ENCODE measurements at places on chromosomes 2 and 18.
A peak's percentile ranks its signal among the peaks of the same experiment; 100 is the strongest.

GRCh38 chr2:172513935-172514586 is 41.8 kb upstream of the PDK1 start:
- no peak overlapping the region for H3K27ac ChIP-seq
- H3K27me3 ChIP-seq: no peaks in the 10 kb centered on the region
- no peak overlapping the region for H3K4me3 ChIP-seq
- H3K4me1 ChIP-seq: no peaks in the 10 kb centered on the region

DNA sequence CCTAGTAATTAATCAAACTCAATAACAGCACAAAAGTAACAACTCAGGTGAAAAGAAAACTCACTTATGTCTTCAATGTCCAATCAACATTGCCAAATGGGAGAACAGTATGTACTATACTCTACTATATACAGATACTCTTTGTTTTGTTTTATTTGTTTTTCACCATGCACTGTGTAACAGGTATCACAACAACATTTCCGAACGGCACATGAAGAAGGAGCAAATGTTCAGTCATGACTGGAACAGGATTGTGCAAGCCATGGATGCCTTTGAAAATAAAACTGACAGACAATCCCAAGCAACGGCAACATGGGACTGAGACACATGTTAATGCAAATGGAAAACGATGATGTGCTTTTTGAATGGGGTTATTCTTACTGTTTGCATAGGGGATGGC is 334.9 kb upstream of the THUMPD2 start:
- no peaks in the 10 kb centered on the region for H3K36me3 ChIP-seq
- no peak overlapping the region for H3K27ac ChIP-seq
- H3K27me3 ChIP-seq: no peaks in the 10 kb centered on the region
- DNase-seq: no peak

- H3K27me3 ChIP-seq: peaks cover 20% of the 10 kb centered on the region
- no peak for DNase-seq
- no peaks in the 10 kb centered on the region for H3K36me3 ChIP-seq
Observed at GRCh38 chr2:237257471-237257951, 156.5 kb downstream of the COL6A3 start.

DNA sequence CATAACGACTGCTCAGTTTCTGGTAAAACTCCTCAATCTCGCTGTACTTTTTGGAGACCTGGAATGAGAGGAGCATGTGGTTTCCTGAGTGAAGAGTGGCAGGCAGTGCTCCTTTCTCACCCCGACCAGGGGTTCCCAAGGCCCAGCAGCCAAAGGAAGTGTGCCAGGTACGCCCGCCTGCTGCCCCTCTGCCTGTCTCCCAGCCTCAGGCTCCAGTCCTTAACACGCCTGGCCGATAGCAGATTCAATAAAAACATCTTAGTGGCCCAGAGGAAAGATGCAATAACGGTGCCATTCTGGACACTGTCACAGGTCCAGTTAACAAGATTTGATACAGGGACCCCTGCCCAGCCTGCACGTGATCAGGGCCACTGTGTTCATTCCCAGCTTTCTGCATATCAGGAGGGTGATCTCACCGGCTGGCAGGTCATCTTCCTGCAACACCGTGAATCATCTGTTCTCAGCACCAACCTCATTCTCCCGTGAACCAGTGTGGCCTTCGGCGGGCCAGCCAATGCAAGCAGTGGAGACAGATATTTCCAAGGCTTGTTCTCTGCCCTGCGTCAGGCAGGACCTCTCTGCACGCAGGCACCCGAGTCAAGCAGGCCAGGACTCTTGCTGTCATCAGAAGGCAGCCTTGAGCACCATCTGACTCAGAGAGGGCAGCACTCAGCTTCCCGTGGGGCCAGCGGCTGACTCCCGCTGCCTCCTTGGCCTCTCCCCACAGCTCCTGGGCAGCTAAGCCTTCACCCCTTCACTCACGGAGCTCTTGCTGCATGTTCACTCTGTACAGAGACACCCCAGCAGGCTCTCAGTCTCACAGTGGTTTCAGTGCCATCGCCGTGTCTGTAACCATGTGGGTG is 9.5 kb downstream of the HS1BP3 start:
- no peak overlapping the region for H3K4me3 ChIP-seq
- no peaks in the 10 kb centered on the region for H3K27me3 ChIP-seq
- peaks cover 11% of the 10 kb centered on the region for H3K36me3 ChIP-seq
- no peak overlapping the region for H3K27ac ChIP-seq

GRCh38 chr2:191032588-191033429 is 18.8 kb upstream of the STAT1 start:
- no peaks in the 10 kb centered on the region for H3K27me3 ChIP-seq
- H3K4me3 ChIP-seq: peak overlapping the region; percentile 15
- H3K4me1 ChIP-seq: peaks cover 40% of the 10 kb centered on the region
- H3K27ac ChIP-seq: peak overlapping the region; percentile 95
- H3K36me3 ChIP-seq: peaks cover 20% of the 10 kb centered on the region

GRCh38 chr2:127428057-127428814 is 10.0 kb downstream of the PROC start:
- no peak overlapping the region for H3K27ac ChIP-seq
- H3K27me3 ChIP-seq: peaks cover 16% of the 10 kb centered on the region
- H3K36me3 ChIP-seq: no peaks in the 10 kb centered on the region
- H3K4me1 ChIP-seq: peaks cover 5% of the 10 kb centered on the region
- H3K4me3 ChIP-seq: no peak overlapping the region
- DNase-seq: no peak

- H3K36me3 ChIP-seq: no peaks in the 10 kb centered on the region
- no peak overlapping the region for H3K4me3 ChIP-seq
- H3K4me1 ChIP-seq: peaks cover 23% of the 10 kb centered on the region
- peaks cover 4% of the 10 kb centered on the region for H3K27me3 ChIP-seq
- DNase-seq: no peak
- H3K27ac ChIP-seq: no peak overlapping the region
Observed at GRCh38 chr2:109261906-109262631, 133.1 kb downstream of the SH3RF3 start.

DNA sequence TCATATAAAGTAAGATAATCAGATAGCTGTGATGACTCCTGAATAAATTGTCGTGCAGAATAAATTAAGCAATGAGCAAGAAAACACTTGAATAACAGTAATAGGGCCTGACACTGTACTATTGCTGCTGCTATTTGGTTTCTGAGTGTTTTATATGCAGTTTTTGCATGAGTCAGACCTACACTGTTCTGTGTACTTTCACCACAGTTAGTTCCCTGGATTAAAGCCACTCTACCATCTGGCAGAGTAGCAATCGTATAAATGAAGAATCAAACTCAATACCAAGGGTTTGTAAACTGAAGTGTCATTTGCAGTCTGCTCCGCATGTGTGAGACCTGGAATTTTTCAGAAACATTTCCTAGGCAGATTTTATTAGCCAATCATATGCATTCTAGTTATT is 398.6 kb upstream of the CDH7 start:
- DNase-seq: no peak
- H3K36me3 ChIP-seq: no peaks in the 10 kb centered on the region
- H3K4me1 ChIP-seq: no peaks in the 10 kb centered on the region
- no peak overlapping the region for H3K27ac ChIP-seq

GRCh38 chr2:95032868-95033603 is 7.5 kb downstream of the MAL start:
- no peak for DNase-seq
- H3K4me3 ChIP-seq: no peak overlapping the region
- H3K27me3 ChIP-seq: peaks cover 56% of the 10 kb centered on the region
- no peak overlapping the region for H3K27ac ChIP-seq

DNA sequence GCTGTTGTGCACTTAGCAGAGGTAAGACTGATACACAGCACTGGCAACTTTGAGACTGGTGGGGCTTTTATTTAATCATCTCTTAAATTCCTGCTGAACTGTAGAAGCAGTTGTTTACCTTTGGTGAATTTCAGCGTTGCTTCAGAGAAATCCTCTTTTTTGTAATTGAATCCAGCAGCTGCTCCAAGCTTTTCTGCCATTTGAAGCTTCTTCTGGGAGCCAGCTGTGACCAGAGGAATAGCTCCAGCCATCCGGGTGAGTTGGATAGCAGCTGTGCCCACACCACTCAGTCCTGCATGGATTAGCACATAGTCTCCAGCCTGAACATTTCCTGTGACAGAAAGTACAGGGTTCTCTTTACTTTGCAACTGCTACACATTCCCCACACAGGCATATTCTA is 3.9 kb downstream of the TP53I3 start:
- H3K27ac ChIP-seq: no peak overlapping the region
- H3K36me3 ChIP-seq: peaks cover 20% of the 10 kb centered on the region
- peaks cover 27% of the 10 kb centered on the region for H3K4me1 ChIP-seq
- no peak overlapping the region for H3K4me3 ChIP-seq
- DNase-seq: no peak

- H3K27me3 ChIP-seq: no peaks in the 10 kb centered on the region
- no peak for DNase-seq
- H3K36me3 ChIP-seq: peaks cover 2% of the 10 kb centered on the region
- peaks cover 13% of the 10 kb centered on the region for H3K4me1 ChIP-seq
- H3K27ac ChIP-seq: no peak overlapping the region
- no peak overlapping the region for H3K4me3 ChIP-seq
Observed at GRCh38 chr18:36758623-36759022, 70.2 kb downstream of the TPGS2 start.

DNA sequence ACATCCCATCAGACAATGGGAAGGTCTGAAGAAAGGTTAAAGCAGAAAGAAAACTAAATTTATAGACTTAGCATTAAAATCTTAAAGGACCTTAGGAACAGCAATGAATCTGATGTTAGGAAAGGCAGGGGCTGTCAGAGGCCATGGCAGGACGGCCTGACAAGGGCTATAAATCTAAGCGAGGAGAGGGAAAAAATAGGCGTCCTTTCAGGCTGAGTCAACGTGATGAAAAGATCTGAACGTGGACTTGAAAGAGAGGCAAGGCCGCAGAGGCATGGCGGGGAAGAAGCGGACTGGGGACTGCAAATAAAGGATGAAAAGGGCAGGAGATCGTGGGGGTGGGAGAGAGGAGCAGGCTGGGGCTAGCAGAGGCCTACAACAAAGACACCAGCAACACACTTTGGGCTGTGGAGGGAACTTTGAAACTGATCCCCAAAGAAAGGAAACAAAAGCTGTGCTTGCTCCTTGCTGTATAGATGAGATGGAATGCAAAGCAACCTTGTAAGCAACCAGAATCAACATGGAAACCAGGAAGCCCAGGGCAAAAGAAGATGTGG is 145.6 kb downstream of the NRP2 start:
- H3K4me3 ChIP-seq: no peak overlapping the region
- peaks cover 5% of the 10 kb centered on the region for H3K4me1 ChIP-seq
- no peak overlapping the region for H3K27ac ChIP-seq
- no peak for DNase-seq
- peaks cover 6% of the 10 kb centered on the region for H3K27me3 ChIP-seq

DNA sequence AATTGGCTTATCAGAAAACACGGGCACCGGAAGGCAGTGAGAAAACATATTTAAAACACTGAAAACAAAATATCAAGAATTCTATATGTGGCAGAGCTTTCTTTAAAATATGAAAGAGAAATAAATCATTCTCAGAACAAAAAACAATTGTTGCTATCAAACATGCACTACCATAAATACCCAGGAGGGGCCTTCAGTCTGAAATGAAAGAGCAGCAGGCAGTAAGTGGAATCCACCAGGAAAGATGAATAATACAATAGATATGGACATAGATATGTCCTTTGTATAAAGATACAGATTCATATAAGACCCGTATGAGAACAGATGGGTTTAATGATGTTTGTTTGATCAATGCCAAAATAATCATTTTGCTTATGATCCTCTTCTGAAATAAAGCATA is 142.0 kb downstream of the TMEM18 start:
- no peak overlapping the region for H3K4me3 ChIP-seq
- peaks cover 1% of the 10 kb centered on the region for H3K36me3 ChIP-seq
- no peak for DNase-seq

DNA sequence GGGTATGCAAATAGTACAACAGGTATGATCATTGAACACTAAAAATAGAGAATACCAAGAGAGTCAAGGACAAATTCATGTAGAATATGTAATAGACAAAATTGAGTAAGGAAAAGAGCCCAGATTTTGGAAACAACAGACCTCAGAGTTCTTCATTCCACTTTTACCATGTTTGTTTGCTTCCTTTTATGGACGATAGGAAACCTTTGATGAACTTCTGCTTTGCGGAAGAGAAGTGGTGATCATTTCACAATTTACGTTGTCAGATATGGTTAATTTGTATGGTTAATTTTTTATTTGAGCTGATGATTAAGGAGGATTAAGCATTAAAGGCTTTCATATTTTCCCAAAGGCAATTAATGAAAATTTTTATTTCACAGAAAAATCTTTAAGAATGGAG is 16.3 kb downstream of the MARCHF7 start:
- no peaks in the 10 kb centered on the region for H3K4me1 ChIP-seq
- H3K27ac ChIP-seq: no peak overlapping the region
- H3K36me3 ChIP-seq: peaks cover 49% of the 10 kb centered on the region

DNA sequence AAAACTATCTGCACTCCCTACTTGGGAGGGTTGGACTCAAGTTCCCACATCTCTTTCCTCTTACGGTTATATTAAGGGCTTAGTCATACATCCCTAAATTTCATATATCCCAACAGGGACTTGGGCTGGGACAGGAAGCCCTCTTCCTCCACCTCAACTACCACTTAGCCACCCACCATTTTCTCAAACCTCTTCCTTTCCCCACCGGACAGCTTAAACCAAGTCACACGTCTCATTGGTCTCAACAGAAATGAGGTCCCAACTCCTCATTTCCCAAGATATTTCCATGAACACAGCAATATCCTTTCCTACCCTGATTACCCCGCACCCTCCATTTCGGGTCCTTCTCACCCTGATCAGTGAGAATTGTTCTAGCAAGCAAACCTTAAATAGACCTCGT is 736 bp downstream of the ZSCAN30 start:
- peak overlapping the region; percentile 97 for H3K4me3 ChIP-seq
- peaks cover 20% of the 10 kb centered on the region for H3K4me1 ChIP-seq
- peaks cover 25% of the 10 kb centered on the region for H3K36me3 ChIP-seq
- no peaks in the 10 kb centered on the region for H3K27me3 ChIP-seq

- H3K4me1 ChIP-seq: peaks cover 10% of the 10 kb centered on the region
- no peaks in the 10 kb centered on the region for H3K36me3 ChIP-seq
- no peak overlapping the region for H3K4me3 ChIP-seq
- H3K27me3 ChIP-seq: no peaks in the 10 kb centered on the region
- H3K27ac ChIP-seq: no peak overlapping the region
Observed at GRCh38 chr2:239249776-239250175, 151.0 kb downstream of the HDAC4 start.

- no peaks in the 10 kb centered on the region for H3K36me3 ChIP-seq
- no peaks in the 10 kb centered on the region for H3K4me1 ChIP-seq
- H3K27me3 ChIP-seq: no peaks in the 10 kb centered on the region
- no peak overlapping the region for H3K4me3 ChIP-seq
Observed at GRCh38 chr2:199092419-199092818, 365.3 kb downstream of the SATB2 start.

DNA sequence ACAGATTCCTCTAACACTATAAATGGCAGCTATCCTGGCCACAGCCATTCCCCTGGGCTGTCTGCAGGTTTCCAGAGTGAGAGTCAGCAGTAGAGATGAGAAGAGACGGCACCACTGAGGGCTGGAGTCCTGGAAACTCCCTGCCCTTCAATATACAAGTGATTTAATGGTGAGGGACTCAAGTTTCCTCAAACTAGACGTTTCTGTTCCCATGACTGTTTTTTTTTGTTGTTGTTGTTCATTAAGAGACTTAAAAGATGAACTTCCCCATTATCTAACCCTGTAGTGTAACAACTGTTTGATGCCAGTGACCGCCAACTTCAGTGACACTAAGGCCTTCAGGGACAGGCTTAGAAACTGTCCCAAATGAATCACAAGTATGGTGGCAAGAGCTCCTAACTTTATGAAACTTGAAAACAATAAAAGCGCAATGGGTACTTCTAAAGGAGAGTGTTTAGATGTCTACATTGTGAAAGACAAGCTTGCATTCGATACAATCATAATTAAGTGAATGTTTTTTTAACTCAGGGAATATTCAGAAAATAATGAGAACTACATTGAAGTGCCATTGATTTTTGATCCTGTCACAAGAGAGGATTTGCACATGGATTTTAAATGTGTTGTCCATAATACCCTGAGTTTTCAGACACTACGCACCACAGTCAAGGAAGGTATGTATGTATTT is 34.0 kb downstream of the IL1R2 start:
- no peaks in the 10 kb centered on the region for H3K36me3 ChIP-seq
- H3K4me3 ChIP-seq: no peak overlapping the region
- H3K4me1 ChIP-seq: peaks cover 18% of the 10 kb centered on the region
- no peak overlapping the region for H3K27ac ChIP-seq
- H3K27me3 ChIP-seq: no peaks in the 10 kb centered on the region
- no peak for DNase-seq
